ENCODE measurements at places on chromosomes 2 and 18. TPM values are rescaled to one million over a fixed set of nuclear protein-coding genes. Genes with fewer than 3 reads are reported as not detected.

LOXL3 gene
- total RNA-seq, result 39.1 TPM

GATA6 gene
- total RNA-seq, result 0.26 TPM

CROCC2 gene
- not detected for total RNA-seq

DNA sequence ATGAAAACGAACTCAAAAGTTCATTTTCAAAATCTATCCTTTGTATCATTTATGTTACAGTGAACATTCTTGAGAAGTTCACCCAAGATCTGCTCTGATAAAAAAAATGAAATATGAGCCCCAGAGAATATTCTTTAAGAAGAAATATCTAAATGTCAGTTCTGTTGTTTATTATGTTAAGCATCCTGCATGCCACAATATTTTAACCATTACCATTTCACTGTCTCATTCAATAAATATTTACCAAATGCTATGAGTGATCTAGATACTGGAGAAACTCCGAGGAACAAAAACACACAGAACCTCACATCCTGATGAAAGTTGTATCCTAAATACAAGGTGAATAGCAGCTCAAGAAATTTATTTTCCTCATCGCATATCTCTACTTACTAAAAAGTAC, 170.2 kb downstream of the ZNF385B start:
- DNase-seq, result no peak

DNA sequence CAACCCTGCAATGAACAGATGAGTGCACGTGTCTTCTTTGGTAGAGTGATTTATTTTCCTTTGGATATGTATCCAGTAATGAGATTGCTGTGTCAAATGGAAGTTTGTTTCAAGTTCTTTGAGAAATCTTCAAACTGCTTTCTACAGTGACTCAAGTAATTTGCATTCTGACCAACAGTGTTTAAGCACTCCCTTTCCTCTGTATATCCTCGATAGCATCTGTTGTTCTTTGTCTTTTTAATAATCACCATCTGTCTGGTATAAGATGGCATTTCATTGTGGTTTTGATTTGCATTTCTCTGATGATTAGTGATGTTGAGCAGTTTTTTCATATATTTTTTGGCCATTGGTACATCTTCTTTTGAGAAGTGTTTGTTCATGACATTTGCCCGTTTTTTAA, 1608.3 kb upstream of the ZEB2 start:
- DNase-seq, result no peak

EVX2 gene
- total RNA-seq, result not detected

SLC19A3 gene
- 0.96 TPM for total RNA-seq

- DNase-seq, result no peak
Observed at GRCh38 chr18:55541571-55541970, 46.4 kb downstream of the TCF4 start.

ANO7 gene
- 1.8 TPM for total RNA-seq

GRCh38 chr2:64865073-64865830, 123.9 kb upstream of the SLC1A4 start:
- peak; percentile 85 for DNase-seq

GRCh38 chr2:161090411-161090810, 69.8 kb upstream of the TANK start:
- no peak for DNase-seq

DNA sequence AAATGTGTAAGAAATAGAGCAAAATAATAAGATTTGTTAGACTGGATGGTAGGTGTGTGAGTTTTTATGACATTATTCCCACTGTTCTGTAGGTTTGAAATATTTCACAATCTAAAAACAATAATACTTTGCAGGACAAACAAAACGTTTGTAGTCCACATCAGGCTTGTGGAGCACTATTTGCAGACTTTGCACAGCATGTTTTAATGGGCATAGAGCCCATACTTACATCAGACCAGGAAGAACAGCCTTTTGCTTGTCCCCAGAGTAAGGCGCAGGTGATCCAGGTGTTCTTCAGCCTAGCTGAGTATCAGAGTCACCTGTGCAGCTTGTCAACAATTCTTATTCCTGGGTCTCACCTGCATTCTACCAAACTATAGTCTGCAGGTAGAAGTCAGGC, 9.1 kb upstream of the STK39 start:
- DNase-seq, result no peak

DNA sequence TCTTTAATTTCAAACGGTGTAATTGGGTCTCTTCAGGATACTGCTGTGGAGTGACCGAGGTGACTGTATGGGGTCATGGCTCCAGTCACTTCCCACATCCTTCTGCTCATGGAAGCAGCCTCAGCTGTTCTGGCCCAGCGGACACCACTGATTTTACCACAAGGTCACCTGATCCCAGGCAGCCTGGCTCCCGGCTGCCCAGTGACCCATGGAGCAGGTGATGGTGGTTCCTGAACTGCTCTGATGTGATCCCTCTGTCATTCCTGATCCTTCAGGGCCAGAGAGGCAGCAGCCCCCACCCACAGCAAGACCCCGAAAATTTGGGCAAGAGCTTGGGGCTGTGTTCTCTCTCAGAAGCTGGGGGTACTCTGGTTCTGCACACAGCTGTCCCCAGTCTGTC, 35.5 kb upstream of the HS6ST1 start:
- no peak for DNase-seq

ZNF512 gene
- 96.1 TPM for total RNA-seq

TTC32 gene
- total RNA-seq, result 21.3 TPM

DNA sequence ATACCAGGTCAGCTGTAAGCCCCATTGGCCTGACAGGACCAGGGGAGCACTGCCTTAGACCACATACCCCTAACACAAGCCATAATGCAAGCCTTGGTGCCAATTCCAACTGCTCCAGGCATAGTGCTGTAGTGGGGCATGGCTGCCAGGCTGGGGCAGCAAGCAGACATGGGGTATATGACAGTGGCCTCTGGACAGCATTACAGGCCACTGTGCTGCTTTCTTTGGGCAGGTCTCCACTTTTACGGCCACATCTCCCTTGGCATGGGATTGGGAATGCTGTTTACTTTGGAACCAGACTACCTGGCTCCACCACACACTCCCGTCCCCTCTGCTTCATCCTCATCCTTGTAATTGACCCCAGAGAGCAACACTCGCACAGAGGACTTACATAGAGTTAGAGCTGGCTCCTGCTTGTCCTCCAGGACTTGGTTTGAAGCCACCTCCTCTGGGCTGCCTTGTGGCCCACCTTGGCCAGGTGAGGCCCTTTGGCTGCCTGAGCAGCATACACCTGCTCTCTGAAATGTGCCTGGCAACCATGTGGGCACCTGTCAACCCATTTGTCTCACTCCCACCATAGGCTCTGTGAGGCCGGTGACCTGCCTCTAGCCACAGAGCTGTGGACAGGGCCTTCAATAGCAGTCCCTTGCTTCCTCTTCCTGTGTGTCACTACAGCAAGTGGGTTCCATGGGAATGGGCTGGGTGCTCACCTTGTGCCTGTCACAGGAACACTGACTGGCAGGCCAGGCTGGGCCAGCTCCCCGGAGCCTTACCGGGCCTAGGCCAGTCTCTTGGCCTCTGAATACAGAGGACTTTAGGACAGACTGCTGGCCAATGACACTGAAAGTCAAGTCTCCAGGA, 262.6 kb upstream of the HS6ST1 start:
- no peak for DNase-seq

DNA sequence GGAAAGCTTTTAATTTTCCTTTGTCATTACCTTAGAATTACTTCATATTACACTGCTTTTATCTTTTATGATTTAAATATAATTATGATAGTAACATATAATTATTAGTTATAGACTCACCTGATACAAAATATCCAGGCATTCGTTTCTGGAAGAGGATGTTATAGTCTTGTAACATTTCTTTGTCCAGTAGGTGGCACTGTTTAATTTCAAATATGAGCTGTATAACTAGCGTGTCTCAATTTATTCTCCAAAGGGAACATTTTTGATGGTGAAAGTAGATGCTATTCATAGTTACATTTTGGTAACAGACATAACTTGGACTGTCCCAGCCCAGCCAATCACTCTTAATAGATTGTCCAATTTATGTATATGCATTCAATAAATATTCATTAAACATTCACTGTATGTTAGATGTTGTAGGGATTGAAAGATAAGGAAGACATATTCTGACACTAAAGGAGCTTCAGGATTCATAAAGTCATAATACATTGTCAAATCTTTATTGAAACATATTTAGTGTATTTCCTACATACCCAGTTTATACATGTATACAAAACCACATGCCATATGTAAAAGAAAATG, 19.2 kb downstream of the DAW1 start:
- DNase-seq, result peak; percentile 69

GRCh38 chr2:20595439-20596192, 55.3 kb downstream of the HS1BP3 start:
- DNase-seq, result no peak

- DNase-seq, result no peak
Observed at GRCh38 chr2:43469094-43469493, 126.7 kb downstream of the THADA start.

LIMS4 gene
- total RNA-seq, result not detected

DNA sequence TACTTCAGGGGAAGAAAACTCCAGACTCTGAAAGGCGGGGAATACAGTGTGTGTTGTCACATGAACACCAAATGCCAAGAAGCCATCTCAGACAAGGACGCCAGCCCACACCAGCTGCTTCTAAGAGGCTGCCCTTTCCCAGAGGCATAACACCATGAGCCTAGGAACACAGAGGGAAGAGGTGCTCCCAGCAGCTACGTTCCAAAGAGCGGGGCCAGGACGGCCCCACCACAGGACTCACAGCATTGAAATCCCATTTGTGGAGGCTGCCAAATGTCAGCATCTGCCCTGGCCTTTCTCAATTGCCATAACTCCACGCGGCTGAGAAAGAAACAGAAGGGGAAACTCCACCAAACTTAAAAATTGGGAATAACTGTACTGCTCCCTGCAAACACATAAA, 20.1 kb upstream of the ID2 start:
- DNase-seq, result no peak

ITGAV gene
- 58.7 TPM for total RNA-seq

DNA sequence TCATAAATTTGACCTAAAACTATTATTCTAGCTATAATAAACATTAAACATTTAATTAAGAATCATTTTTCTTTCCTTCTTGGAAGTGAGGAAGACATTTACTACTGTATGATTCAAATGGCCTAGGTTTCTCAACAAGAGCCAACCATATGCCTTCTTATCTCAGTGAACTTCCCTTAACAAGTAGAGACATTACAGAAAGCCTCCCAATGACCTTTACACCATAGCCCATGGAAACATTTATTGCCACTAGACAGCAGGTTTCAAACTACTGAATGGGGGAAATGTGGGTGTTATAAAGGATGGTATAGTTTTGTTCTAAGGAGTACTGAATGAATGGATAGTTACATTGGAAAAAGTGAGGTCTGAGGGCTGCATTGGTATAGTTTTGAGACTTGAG, 349.4 kb upstream of the SPRED2 start:
- DNase-seq, result no peak

DNA sequence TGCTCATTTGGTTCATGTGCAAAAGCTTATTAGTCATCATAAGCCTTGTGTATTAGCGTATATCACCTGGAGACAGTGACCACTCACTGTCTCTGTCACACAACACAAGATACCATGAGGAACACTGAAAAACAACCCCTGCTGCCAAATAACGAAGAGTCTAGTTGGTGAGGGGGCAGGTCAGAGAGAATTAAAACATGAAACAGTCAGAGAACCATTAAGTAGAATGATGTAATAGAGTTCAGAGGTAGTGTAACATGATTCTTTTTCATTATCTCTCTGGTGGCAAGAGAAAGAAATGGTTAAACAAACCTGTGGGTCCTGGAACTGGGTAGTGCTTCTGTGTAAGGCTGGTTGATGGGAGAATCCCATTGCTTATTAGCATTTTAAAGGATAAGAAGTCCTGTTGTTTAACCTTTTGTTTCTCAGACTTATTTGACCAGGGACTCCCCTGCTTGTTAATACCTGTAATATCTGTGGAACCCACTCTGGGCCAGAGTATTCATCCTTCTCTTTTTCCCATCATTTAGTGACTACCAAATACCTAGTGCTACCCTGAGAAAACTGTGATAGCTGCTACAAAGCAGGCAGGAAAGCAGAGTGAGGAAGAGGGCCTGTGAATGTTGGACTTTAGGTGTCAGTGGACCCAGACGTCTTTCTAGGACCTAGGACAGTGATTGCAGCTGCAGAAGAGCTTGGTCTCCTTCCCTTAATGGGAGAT, 38.0 kb downstream of the PTRHD1 start:
- no peak for DNase-seq

DNA sequence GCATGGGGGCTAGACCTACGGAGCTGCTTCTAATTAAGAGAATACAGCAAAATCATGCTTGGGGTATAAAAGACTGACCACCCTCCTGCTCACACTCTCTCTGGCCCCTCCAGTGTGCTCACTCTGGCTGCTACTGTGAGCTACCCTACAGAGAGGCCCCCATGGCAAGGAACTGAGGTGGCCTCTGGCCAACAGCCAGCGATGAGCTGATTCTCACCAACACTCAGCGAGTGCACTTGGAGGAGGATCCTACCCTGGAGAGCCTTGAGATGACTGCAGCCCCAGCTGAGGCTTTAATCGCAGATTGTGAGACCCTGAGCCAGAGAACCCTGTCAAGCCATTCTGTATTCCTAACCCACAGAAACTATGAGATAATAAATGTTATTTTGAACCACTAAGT, 88.2 kb downstream of the GFPT1 start:
- DNase-seq, result no peak

UBR3 gene
- 19.1 TPM for total RNA-seq

LINC00305 gene
- not detected for total RNA-seq

IL1RL1 gene
- total RNA-seq, result not detected

GRCh38 chr2:235665661-235666212, 171.9 kb downstream of the AGAP1 start:
- peak; percentile 45 for DNase-seq

VSNL1 gene
- 54.5 TPM for total RNA-seq

GRCh38 chr2:37874470-37874869, 50.6 kb upstream of the RMDN2 start:
- DNase-seq, result no peak

- no peak for DNase-seq
Observed at GRCh38 chr2:64812285-64812684, 158.6 kb upstream of the SERTAD2 start.

DNA sequence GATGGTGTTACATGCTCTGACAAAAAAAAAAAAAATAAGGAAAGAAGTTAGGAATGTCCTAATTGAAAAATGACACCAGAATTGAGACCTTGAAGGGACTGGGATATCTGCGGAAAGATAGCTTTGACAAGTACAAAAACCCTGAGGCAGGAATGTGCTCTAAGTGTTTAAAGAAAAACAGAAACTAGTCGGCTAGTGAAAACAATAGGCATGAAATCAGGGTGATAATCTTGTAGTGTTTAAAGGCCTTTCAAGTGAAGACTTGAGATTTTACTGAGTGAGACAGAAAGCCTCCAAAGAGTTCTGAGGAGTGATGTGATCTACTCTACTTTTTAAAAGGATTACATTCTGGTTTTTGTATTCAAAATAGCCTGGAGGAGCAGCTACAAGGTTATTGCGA, 107.4 kb downstream of the COBLL1 start:
- peak; percentile 40 for DNase-seq

HS6ST1 gene
- total RNA-seq, result 31.1 TPM

All from neural progenitor cell (in vitro differentiated cells).